ENCODE measurements at places on chromosomes 5 and 9.

- H3K4me1 ChIP-seq = peaks cover 34% of the 10 kb centered on the region
- H3K36me3 ChIP-seq = peaks cover 59% of the 10 kb centered on the region
- H3K4me3 ChIP-seq = no peak overlapping the region
- peak overlapping the region; percentile 57 for H3K27ac ChIP-seq
- no peaks in the 10 kb centered on the region for H3K27me3 ChIP-seq
Observed at GRCh38 chr5:132927355-132928061, 35.9 kb downstream of the AFF4 start.

DNA sequence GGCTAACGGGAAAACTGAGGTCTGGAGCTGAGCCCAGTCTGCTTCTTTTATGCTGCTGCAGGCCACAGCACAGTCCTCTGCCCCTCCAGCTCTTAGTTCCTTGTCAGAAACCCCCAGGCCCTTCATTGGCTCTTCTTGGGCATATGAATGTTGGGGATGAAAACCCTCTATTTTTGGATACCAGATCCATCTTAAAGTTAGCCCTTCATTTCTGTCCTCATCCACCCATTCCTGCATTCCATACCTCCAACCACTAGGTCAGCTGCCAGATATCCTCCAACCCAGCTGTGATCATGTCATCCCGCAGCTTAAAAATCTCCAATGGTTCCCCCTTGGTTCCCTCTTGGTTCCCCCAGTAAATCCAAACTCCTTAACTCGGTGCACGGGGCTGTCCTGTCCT, 1.8 kb upstream of the SLC25A51 start:
- H3K4me3 ChIP-seq = no peak overlapping the region
- peaks cover 13% of the 10 kb centered on the region for H3K4me1 ChIP-seq
- no peak overlapping the region for H3K27ac ChIP-seq

- peak overlapping the region; percentile 81 for H3K4me3 ChIP-seq
- H3K27ac ChIP-seq = peak overlapping the region; percentile 38
Observed at GRCh38 chr9:89606049-89606623, 1.3 kb downstream of the GADD45G start.

GRCh38 chr5:54785729-54786591, 199.4 kb downstream of the ESM1 start:
- H3K4me1 ChIP-seq = no peaks in the 10 kb centered on the region
- no peak overlapping the region for H3K4me3 ChIP-seq
- H3K27me3 ChIP-seq = no peaks in the 10 kb centered on the region
- H3K27ac ChIP-seq = no peak overlapping the region
- no peak for DNase-seq
- peaks cover 2% of the 10 kb centered on the region for H3K36me3 ChIP-seq

- peak overlapping the region; percentile 95 for H3K27ac ChIP-seq
- peak overlapping the region; percentile 79 for H3K4me3 ChIP-seq
- H3K4me1 ChIP-seq = peaks cover 85% of the 10 kb centered on the region
- H3K36me3 ChIP-seq = peaks cover 50% of the 10 kb centered on the region
- DNase-seq = peak; percentile 78
- no peaks in the 10 kb centered on the region for H3K27me3 ChIP-seq
Observed at GRCh38 chr5:172113036-172113435, 75.0 kb downstream of the STK10 start.

GRCh38 chr9:37281541-37281940, 141.0 kb upstream of the GRHPR start:
- H3K27me3 ChIP-seq = no peaks in the 10 kb centered on the region
- peaks cover 2% of the 10 kb centered on the region for H3K36me3 ChIP-seq
- no peak overlapping the region for H3K4me3 ChIP-seq
- peaks cover 10% of the 10 kb centered on the region for H3K4me1 ChIP-seq
- no peak for DNase-seq

DNA sequence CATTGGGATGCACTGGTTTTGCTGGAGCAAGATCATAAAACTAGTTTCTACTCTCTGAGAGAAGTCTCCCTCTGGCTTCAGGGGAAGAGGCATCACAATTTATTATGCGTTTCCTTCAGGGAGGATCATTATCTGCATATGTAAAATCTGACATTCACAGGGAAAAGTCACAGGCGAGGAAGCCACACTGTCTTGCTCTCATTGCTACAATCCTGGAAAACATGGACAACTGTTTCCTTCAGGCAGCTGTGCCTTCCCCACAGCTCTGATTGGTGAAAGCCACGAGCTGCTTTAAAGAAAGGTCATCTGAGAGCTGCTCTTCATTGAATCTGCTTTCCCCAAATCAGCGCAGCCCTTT, 397.8 kb downstream of the MED10 start:
- H3K27me3 ChIP-seq = no peaks in the 10 kb centered on the region
- peaks cover 2% of the 10 kb centered on the region for H3K36me3 ChIP-seq
- H3K27ac ChIP-seq = no peak overlapping the region
- no peaks in the 10 kb centered on the region for H3K4me1 ChIP-seq
- no peak for DNase-seq
- no peak overlapping the region for H3K4me3 ChIP-seq

DNA sequence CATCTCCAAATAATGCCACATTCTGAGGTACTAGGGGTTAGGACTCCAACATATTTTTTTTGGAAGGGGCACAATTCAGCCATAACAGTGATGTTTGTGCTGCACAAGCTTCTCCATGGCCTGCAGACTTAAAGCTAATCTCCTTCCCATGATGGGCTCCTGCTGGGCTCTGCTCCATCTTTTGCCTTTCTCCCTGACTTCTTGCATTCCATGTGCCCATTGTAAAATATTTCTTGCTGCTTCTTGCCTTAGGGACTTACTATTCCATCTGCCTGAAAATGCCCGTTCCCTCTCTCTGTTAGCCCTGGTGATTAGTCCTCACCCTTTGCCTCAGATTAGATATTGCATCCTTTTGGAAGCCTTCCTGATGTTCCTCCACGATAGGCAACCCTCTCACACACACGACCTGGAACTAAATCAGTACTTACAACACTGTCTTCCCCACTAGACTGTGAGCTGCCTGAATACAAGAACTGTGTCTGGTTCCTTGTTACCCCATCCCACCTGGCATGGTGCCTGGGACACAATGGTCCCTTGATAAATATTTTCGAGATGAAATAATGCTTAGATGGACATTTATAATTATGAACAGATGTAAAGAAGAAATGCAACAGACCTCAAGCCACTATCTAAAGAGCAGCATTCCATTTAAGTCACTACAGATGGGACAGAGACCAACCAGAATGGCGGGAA, 33.5 kb downstream of the OR1J1 start:
- no peaks in the 10 kb centered on the region for H3K36me3 ChIP-seq
- peaks cover 76% of the 10 kb centered on the region for H3K27me3 ChIP-seq
- H3K27ac ChIP-seq = no peak overlapping the region
- no peak for DNase-seq

DNA sequence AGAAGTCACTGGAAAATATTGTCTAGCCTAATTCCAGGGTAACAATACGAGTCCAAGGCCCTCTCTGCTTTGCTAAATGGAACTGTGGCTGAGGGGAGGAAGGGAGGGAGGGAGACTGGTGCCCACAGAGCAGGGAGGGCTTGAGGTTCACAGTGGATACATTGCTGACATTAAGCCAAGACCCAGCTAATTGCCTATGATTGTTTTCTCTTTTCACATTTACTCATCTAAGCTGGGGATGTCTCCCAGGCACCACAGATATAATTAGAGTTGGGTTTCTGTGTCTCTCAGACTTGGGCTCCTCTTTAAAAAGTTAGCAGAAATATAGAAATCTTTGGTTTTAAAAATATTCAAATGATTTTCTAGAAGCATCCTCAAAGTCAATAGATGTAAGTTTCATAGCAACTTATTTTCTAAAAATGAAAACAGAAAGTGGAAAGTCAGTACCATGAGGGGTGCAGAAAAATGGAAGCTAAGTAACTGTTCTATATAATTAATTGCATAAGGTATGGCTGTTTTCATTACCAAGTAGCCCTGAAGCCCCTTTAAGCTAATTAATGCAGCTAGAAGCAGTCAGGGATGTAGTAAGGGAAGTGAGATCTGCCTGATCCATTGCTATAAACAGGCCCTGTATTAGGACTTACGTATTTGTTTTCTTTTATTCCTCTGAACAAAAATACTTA, 259.8 kb downstream of the NDUFS4 start:
- H3K27ac ChIP-seq = no peak overlapping the region
- no peaks in the 10 kb centered on the region for H3K36me3 ChIP-seq
- H3K4me3 ChIP-seq = no peak overlapping the region
- no peak for DNase-seq
- H3K27me3 ChIP-seq = peaks cover 46% of the 10 kb centered on the region

- H3K27me3 ChIP-seq = no peaks in the 10 kb centered on the region
- no peak for DNase-seq
- H3K4me1 ChIP-seq = no peaks in the 10 kb centered on the region
Observed at GRCh38 chr5:151862811-151863472, 61.7 kb downstream of the GLRA1 start.

- no peak overlapping the region for H3K4me3 ChIP-seq
- H3K27me3 ChIP-seq = no peaks in the 10 kb centered on the region
- H3K36me3 ChIP-seq = peaks cover 24% of the 10 kb centered on the region
- H3K27ac ChIP-seq = peak overlapping the region; percentile 83
- DNase-seq = no peak
Observed at GRCh38 chr5:179777909-179778308, 15.9 kb upstream of the LTC4S start.
